CD4-positive, alpha-beta T cell treated with Interleukin-17A for 1 hour (primary cell): ENCODE measurements at places on chromosomes 3 and 15.
A peak's percentile ranks its signal among the peaks of the same experiment; 100 is the strongest.

- DNase-seq, result no peak
These were observed 32.3 kb upstream of the SYNPR start for GRCh38 chr3:63245726-63246241.

- DNase-seq, result peak; percentile 14
These were observed 148.4 kb downstream of the TNIK start for GRCh38 chr3:171311784-171312183.

DNA sequence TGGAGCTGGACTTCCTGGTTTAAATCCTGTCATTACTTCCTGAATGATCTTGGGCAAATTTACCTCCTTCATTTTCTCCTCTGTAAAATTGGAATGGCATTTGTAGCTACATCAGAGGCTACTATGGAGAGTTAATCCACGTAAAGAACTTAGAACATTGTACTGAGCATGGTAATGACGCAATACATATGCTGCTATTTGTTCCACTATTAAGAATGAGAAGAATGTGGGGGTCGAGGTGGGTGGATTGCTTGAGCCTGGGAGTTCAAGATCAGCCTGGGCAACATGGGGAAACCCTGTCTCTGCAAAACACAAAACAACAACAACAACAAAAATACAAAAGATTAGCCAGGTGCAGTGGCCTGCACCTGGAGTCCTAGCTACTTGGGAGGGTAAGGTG lies 250.6 kb downstream of the RYR3 start:
- DNase-seq, result no peak

DNA sequence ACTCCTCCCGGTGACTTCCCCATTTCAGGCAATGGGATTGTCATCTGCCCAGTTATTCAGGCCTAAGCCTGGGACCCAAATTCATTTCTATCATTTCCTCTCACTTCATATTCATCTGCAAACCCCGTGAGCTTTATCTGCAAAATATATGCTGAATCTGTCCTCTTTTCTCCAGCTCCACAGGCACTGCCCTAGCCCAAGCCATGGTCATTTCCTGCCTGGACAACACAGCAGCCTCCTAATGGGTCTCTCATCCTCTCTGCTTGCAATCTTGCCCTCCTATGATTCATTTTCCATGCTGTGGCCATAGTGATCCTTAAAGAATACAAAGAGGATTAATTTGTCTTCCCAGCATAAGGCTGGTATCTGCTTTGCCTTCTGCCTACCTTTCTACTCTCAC lies 6.1 kb downstream of the RBP2 start:
- DNase-seq, result no peak

DNA sequence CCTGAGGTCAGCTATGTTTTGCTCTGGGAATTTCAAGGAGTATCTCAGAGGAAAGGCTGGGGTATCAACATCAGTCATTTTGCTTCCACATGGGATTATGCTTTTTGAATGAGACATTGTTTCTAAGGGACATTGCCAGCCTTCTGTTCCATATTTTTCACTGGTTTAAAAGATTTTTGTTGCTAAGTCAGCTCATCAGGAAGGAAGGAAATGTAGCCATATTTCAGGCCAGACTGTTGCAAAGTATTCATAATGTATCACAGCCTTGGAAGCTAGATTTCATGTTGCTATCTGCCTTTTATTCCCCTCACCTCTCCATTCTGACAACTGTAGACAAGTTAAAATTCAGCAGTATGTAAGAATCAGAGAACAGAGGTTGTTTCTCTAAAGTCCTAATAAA lies 61.0 kb upstream of the CHRM5 start:
- no peak for DNase-seq

GRCh38 chr3:152811974-152812760 lies 22.8 kb upstream of the P2RY1 start:
- no peak for DNase-seq

- no peak for DNase-seq
These were observed 110.3 kb downstream of the GBE1 start for GRCh38 chr3:81651139-81651538.

GRCh38 chr3:65907232-65908130 lies 131.2 kb downstream of the MAGI1 start:
- no peak for DNase-seq

DNA sequence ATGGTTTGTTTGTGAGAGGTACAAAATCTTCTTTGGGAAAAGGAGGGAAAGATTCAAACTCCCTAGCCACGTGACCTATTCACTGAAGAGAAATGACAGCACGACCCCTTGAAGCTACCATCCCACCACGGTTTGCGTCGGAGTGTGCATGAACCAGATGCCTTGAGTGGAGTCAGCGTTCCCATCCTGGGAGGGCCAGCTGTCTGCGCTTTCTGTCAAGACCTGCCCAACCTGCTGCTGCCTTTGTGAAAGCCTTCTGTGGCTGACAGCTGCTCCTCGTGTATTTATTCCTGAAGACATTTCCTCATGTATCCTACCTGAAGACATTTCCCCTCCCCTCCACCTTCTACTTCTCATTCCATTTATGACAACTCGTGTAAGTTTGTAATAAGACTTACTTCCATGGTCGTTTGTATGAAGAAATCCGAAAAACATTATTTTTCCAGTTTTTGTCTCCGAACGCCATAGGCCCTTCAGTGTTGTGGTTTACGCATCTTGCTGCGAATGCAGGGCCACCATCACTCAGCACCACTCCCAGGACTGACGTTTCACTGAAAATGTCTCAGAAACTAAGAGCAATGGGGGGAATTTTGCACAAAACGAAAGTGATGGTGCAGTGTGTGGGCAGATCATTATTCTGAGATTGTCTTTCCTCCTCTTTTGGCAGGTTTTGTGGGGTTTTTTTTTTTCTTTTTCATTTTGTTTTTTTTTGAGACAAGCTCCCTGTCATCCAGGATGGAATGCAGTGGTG lies 18.9 kb downstream of the EBLN2 start:
- DNase-seq, result no peak

- DNase-seq, result no peak
These were observed 23.0 kb downstream of the CPN2 start for GRCh38 chr3:194328053-194328657.

GRCh38 chr3:119783883-119784282 lies 2.0 kb downstream of the NR1I2 start:
- DNase-seq, result no peak

DNA sequence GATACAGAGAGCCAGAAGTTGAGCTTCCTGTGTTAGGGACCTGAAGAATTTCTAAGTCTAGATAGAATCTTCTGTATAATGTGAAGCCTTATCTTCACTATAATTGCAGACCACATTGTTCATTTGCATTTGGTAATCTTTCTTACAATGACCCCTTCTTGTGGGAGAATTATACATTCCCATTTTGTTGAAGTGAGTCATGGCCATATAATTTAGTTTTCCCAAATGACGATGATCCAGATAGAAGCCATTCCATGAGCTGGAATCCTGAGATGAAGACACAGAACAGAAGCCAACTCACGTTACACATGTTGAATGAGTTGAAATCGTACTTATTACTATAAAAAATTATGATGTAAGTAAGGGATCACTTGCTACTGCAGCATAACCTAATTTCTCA lies 187.8 kb downstream of the TUSC7 start:
- no peak for DNase-seq

- DNase-seq, result no peak
These were observed 236.9 kb upstream of the KBTBD8 start for GRCh38 chr3:66761093-66761780.

DNA sequence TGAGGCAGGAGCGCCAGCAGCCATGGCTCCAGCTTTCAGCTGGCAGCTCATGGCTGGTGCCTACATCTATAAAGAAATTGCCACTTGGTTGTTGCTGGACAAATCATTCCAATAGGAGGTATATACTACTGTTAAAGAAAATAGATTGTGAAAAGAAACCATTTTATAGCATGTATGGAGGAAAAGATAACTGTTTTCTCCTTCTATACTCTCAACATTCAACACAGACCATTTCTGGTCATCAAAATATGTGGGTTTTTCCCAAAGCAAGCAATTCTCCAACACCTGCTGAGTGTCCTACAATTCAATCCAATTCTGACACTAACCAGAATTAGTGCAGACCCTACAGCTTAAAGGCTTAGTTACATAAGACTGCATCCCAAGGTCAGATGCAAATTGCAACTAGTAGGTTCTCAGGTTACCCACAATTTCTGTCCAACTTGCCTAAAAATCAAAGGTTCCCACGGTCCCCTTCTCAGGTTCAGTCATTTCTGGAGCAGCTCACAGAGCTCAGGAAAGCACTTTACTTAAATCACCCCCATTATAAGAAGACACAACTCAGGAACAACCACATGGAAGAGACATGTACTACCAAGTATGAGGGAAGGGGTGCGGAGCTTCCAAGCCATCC lies 42.4 kb upstream of the STRIT1 start:
- DNase-seq, result no peak
